Heart left ventricle (tissue), 16 donors: ENCODE measurements at places on chromosomes 3 and 15. TPM values are rescaled to one million over a fixed set of nuclear protein-coding genes. Genes with fewer than 3 reads are reported as not detected.

- no peak for DNase-seq
Measured at GRCh38 chr15:82298520-82298919, 35.9 kb downstream of the SAXO2 start.

DNA sequence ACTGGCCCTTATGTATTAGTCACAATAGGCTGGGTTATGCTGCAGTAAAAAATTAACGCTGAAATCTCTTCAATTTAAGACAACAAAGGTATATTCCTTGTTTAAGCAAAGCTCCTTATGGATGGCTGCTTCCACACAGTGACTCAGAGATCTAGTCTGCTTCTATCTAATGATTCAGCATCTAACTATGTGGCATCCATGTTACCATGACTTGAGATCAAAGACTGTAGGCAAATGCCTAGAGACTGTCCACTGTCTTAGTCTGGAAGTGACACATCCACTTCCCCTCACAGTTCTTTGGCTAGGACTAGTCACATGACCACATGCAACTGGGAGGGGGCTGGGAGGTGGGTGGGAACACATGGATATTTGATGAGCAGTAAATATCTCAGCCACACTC, 61.3 kb upstream of the PSMD6 start:
- no peak for DNase-seq

DNA sequence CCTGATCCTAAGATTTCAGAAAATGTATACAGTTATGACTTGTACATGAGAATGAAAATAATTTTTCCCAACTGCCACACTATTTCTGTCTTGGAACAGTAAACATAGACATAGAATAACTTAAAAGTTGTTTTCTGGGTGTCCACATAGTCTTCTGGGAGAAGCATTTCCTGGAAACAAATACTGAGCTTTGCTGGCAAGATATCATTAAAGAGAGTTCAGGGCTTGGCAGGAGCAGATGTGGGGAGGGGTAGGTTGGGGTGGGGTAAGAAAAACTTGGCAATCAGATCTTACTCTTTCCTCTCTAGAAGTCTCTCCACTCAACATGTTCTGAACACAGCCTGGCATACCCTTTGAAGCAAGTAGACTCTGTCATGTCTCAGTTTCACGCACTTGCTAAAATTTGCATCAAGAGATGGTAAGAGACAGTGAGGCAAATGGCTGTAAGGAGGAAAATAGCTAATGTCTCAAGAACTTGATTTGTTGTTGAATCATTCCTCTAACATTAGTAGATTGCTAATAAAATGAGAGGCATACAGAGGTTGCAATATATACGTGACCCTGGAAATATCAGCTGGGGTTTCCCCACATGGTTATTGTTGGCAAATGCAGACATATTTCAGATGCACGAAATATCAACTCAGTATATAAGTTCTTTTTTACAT, 27.3 kb upstream of the ABI3BP start:
- DNase-seq: no peak

DNA sequence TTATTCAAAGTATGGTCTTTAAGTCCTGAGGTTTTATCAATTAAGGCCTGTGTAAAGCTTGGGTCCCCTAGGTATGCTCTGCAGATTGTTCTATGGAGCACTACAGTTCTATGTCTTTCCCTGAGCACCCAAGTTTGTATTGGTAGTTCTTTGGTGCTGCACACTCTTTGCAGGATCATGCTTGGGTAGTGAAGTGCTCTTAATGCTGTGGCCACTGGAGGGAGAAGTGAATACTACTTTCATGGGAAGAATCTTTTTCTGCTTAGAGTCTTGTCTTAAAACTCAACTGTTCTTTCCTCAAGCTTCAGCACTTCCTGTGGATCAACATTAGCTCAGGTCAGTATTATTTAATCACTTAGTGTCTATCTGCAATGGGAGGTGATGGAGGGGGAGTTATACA, 93.6 kb upstream of the CFAP20DC start:
- no peak for DNase-seq

GRCh38 chr3:117059956-117060270, 350.3 kb downstream of the TUSC7 start:
- DNase-seq: no peak

TBCCD1 gene
- 7.4 TPM for total RNA-seq

GRCh38 chr3:127762787-127763105, 59.6 kb downstream of the MGLL start:
- DNase-seq: no peak

- DNase-seq: no peak
Measured at GRCh38 chr3:72658466-72659100, 189.7 kb downstream of the SHQ1 start.
